Stimulated activated CD8-positive, alpha-beta memory T cell treated with anti-CD3 and anti-CD28 coated beads, Interleukin-7, amount 100 ng/mL, for 4 hours (primary cell): ENCODE measurements at places on chromosomes 2 and 18.
A peak's percentile ranks its signal among the peaks of the same experiment; 100 is the strongest.

GRCh38 chr2:180314086-180314485 lies 307.0 kb upstream of the CWC22 start:
- no peak for DNase-seq

GRCh38 chr2:236664136-236664535 lies 94.5 kb downstream of the ACKR3 start:
- DNase-seq, result no peak

GRCh38 chr18:58727776-58728500 lies 56.7 kb downstream of the MALT1 start:
- no peak for DNase-seq

DNA sequence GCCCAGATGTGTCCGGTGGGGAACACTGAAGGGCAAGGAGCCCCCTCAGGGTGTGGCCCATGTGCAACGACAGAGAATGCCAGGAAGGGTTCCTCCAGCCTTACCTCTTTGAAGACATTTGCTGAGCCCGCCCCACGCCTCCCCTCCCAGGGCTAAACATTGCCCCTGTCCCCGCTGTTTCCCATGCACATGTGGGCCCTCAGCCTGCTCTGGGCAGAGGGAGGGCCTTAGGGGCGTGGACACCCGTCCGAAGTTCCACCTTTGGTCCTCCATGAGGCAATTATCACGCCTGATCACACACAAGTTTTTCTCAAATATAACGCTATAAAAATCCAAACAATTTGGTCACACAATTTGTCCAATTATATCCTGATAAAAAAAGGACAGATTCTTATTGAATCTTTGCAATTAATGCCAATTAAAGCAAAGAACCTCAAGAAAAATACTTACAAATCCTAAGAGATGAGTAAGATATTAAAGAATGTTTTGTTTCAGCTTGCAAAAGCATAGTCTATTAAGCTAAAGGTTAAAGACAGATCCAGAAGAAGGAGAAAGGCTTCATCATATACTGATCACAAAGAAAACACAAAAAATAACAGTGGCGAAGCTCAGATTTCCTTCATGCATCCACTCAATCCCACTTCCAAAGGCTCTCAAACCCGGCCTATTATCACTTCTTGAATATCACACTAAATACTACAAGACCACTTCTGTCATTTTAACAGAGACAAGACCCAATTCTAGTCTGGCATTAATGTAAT lies 55.2 kb upstream of the LDLRAD4 start:
- DNase-seq, result no peak

GRCh38 chr2:215466097-215466909 lies 30.4 kb upstream of the FN1 start:
- no peak for DNase-seq

- DNase-seq, result no peak
Measured at GRCh38 chr2:5985536-5986385, 293.6 kb downstream of the SOX11 start.

DNA sequence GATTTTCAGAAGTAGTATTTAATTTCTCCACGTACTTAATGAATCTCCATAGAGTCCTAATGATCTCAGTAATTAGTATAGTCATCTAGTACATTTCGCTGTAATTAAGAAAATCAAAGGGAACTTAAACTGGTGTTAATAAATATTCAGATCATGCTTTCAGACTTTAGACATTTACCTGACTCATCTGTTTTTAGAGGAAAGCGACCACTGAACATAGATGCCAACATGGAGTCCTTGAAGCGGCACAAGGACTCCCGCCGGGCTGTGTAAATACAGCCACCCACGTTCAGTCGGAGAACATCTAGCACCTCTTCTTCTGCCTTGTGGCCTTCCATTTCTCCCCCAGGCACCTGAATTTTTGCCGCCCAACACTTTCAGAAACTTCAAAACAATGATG lies 3.2 kb downstream of the KCTD18 start:
- no peak for DNase-seq

DNA sequence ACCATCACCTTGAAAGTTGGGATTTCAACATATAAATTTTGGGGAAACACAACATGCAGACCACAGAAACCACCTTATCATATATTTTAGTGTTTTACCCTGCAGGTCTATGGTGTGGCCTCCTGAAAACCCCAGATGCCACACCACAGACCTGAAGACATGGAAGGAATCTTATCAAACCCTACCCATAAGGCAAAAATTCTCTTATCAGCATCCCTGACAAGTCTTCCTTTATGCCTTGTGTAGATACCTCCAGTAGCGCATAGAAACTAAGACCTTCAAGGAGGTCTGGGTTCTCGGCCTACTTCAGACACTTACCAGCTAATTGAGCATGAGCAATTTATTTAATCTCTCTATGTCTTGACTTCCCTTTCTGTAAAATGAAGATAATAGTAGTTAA lies 59.1 kb upstream of the SLC14A2 start:
- DNase-seq, result no peak

DNA sequence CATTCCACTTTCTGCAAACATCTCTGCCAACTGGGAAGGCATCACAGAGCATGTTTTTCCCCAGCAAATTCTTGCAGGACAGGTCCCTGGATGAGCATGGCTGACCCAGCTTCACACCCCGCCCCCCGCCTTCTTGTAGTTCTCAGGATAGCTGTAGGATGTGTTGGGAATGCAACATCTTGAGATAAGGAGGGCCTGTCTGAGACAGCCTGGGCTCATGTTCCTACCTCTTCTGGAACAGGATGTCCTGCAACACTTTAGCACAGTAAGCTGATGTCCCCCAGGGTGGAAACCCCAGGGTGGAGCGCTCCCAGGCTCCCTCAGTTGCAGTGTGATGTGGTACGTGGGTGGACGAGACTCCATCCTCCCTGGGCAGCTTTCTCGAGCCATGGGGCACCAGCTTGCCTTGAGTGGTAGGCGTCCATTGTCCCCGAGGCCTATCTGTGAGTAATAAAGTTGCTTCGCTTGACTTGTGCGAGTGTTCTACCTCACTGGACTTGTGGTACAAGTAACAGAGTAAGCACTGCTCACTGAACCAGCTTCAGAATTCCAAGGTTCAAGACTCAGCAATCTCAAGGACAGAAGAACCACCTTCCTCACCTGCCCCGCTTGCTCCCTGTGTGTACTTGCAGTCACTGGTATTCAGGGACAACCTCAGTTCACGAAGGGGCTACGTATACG lies 48.6 kb downstream of the EMX1 start:
- DNase-seq, result no peak

DNA sequence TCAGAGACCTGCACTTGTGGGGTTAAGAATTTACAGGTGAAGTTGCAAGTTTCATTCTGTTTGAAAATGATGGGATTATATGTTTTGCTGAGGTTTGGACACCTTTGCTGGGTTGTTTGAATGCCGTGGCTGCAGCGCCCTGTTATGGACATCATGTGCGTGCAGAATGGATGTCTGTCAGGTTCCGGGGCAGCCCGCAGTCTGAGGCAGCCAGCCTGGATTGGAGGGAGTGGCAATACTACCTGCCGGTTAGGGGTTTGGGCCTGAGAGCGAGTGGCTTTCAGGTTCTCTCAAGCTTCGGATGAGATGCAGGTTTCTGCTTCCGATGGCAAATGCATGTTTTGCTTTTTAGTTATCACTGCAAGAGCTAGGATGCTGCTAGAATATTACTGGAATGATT lies 1.1 kb downstream of the CASP8 start:
- DNase-seq, result no peak

DNA sequence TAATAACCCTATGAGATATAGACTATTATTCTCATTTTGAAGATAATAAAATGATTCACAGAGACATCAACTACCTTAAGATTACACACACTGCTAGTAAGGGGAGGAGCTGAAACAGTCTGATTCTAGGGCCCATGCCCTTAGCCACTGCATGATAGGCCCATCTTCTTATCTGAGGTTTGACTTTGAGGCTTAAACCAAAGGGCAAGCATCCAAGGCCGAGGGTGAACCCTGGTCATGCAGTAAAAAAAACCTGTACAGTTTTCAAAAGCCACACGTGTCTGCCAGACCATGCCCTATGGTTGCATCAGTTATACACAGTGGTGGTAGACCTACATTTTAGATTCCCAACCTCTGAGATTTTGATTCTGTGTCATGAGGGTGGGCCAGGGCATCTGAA lies 44.8 kb downstream of the POLE4 start:
- no peak for DNase-seq

- no peak for DNase-seq
Measured at GRCh38 chr2:127864877-127865276, 6.9 kb upstream of the POLR2D start.

GRCh38 chr2:222180619-222181018 lies 118.2 kb downstream of the PAX3 start:
- DNase-seq, result no peak

GRCh38 chr2:3725458-3726250 lies 22.3 kb downstream of the DCDC2C start:
- DNase-seq, result no peak

GRCh38 chr2:136386046-136386445 lies 268.1 kb upstream of the CXCR4 start:
- no peak for DNase-seq

- DNase-seq, result no peak
Measured at GRCh38 chr2:100194951-100195350, 52.6 kb upstream of the AFF3 start.

GRCh38 chr18:57754577-57755338 lies 48.4 kb downstream of the ATP8B1 start:
- DNase-seq, result no peak

DNA sequence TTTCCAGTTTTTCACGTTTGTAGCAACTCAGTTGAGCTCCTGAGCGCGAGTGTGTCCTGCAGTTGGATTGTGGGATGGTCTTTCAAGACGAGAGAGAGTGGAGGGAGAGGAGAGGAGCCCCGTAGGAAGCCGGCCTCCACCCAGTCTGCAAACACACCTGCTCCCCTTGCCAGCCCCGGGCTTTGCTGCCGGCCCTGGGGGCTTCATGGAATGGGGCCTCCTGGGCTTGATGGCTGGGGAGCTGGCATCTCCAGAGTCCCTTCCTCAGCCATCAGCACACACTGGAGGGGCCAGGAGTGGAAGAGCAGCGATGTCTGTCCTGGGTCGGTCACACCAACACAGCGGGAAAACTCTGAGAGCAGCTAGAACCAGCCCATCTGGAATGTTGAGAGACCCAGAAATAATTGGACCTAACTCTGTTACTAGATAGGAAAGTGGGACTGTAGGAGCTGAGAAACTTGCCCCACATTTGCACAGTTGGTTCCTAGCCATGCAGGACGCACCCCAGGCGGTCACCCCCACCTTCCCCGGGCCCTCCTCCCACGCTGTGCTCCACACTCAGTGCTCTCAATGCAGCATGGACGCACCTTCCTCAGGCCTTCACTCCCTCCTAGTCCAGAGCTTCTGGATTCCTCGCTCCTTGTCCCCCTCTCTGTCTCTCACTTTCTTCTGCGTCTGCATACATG lies 69.6 kb downstream of the PTGR3 start:
- no peak for DNase-seq

DNA sequence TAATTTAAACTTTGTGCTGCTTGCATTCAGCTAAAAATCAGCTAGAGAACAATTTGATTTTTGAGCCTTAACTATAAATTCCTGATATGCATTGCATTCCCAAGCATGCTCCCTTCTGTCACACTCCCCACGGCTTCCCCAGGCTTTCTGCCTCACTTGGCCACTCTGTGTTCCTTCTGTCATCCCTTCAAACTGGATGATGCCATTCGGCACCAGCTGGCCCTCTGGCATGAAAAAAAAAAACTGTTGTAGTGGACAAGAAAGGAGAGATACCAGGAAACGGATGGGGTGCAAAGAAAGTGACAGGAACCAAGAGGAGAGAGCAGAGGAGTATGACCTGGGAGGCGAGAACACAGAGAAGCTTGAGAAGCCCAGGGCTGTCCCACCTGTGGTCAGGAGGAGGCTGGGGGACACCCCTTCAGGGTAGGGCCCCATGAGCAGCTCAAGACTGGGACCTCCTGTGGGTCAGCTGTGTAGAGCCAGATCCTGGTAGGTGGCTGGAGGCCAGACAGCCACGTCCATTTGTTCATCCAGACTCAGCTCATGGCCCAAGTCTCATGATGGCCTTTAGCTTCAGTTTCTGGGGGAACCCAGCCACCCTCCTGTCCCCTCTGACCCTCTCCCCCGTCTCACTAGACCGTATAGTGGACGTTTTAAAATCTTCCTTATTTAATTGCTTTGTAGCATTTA lies 211.8 kb downstream of the GBX2 start:
- DNase-seq, result no peak

GRCh38 chr2:130824492-130825061 lies 12.1 kb upstream of the ARHGEF4 start:
- peak; percentile 75 for DNase-seq

DNA sequence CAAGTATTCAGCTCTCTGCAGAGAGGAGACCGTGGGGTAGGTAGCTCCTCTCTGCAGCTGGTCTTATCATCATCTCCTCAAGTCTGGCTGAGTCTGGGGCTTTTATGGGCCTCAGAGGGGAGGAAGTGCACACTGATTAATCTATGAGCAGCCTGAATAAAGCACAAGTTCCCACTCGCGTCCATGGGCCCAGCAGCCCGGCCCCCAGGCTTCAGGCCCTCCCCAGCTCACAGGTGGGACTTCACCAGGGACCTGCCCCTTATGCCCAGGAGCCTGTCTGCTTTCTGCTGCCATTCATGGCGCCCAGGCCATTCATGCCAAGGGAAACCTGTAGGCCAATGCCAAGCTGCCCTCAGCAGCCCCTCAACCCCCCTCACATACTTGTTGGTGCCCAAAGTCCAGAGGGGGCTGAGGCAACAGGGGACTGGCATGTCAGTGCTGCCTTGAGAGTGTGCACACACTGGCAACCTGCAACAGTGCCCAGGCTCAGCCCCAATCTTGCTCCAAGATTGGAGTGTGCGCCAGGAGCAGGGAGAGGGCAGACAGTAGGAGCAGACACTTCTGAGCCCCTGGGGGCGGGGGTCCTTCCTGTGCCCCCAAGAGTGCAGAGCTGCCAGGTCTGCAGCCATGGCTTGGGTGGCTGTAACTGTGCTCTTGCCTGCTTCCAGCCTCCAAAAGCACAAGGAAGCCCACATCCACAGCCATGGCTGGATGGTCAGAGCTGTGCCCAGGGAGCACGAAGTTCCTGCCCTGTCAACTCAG lies 375.6 kb upstream of the VWC2L start:
- DNase-seq, result no peak

DNA sequence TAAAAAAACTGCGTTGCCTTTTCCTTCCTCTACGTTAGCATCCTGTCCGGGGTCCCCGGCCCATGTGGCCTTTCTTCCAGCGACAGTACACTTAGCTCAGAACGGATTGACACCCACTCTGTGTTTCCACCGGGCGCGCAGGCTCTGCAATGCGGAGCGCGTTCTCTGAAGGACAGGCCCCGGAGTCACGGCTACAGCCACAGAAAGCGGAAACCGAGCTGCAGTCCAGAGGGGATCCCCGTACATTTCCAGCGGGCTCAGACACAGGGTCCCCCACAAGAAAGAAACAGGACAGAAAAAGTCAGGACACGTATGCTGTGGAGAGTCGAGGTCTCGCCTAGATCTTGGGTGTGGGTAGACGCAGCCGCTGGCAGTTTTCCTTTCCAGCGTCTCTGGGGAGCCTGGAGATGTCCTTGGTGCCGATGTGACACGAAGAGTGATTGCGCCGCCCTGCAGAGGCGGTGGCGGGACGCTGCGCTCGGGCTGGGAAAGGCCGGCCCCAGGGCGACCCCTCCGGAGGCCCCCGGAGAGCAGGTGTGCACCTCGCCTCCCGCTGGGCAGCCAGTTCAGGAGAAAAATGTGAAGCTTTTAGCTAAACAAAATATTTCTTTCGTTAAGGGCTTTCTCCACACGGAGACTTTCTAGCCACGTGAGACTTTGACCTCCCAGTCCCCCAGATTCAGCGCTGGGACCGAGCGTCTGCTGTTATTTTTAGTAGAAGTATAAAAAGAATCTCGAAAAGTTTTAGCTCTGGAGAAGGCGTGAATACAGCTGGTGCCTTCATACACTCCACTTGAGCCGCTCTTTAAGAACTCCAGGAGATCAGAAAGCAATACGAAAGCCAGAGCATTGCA lies 1.3 kb upstream of the ACKR3 start:
- peak; percentile 29 for DNase-seq

GRCh38 chr2:95018861-95019550 lies 6.5 kb upstream of the MAL start:
- DNase-seq, result no peak
